ENCODE measurements at places on chromosomes 6 and 20.

DNA sequence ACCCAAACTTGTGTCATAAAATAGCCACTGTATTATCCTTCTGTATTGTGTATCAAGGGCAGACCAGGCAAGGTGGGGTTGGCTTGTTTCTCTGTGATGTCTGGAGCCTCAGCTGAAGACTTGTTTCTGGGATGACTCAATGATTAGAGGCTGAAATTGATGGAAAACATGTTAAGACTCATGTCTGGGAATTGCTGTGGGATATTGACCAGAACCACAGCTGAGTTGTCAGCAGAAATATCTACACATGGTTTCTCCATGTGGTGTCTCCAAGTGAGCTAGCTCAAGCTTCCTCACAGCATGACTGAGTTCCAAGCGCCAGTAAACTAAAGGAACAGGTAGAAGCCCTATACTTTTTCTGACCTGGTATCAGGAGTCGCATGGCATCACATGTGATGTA lies 128.5 kb upstream of the SYNDIG1 start:
- DNase-seq, result no peak

GRCh38 chr6:41682497-41683272 lies 44.4 kb downstream of the MDFI start:
- peak; percentile 9 for DNase-seq

DNA sequence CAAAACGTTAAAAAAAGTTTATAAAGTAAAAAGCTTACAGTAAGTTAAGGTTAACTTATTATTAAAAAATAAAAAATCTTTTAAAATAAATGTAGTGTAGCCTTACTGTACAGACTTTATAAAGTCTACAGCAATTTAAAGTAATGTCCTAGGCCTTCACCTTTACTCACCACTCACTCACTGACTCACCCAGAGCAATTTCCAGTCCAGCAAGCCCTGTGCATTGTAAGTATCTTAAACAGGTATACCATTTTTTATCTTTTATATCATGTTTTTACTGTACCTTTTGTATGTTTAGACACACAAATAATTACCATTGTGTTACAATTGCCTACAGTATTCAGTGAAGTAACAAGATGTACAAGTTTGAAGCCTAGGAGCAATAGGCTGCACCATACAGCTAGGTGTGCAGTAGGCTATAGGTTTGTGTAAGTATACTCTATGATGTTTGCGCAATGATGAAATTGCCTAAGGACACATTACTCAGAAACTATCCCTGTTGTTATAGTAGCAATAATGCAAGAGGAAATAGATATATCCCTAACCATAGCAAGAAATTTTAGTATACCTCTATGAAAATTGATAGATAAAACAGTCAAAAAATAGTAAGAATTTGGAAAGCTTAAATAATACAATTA lies 39.5 kb downstream of the FBXO5 start:
- DNase-seq, result no peak

GRCh38 chr6:33075208-33075567 lies 602 bp upstream of the HLA-DPB1 start:
- DNase-seq, result no peak

GRCh38 chr6:57324538-57324937 lies 7.1 kb downstream of the PRIM2 start:
- DNase-seq, result no peak

- DNase-seq, result peak; percentile 48
Observed at GRCh38 chr6:4134841-4135664, at the start of gene ECI2. Gene ECI2, minus strand, starts transcription at chr6:4135575. Its CDS starts 15 bp downstream, at chr6:4135560.

DNA sequence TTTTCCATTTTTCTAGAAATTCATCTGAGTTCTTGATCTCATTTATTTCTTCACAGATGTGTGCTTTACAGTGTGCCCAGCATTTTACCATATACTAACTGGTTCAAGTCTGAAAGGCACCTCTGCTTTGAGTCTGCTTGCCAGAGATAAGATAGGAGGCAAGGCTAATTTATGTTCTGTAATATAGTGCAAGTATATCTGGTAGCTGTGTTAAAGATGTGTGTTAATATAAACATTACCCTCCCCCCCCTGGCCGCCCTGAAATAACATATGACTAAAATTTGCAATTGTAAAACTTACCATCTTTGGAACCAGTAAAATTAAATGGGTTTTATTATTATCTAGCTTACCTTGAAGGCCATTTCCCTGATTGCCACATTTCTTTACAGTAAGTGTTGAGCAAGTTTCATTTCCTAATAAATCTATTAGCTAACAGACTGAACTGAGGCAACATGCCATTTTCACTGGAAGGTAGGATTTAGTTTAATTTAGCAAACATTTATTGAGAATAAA lies 2.7 kb downstream of the FBXO9 start:
- DNase-seq, result no peak

DNA sequence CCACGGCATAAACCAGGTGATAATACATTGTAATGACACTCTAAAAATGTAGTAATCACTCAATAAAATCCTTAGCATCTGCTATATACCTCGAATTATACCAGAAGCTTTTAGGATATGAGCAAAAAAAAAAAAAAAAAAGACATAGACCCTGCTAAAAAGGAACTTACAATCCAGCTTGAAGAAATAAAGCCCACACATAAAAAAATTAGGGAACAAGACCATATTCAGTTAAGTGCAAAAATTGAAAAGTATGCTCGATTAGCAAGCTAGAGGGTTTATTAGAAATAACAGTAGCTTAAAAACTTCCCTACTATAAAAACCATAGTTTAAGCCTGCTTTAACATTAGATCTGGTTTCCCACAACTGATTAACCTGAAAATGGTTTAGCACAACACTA lies 135.6 kb downstream of the GMPR start:
- DNase-seq, result no peak

DNA sequence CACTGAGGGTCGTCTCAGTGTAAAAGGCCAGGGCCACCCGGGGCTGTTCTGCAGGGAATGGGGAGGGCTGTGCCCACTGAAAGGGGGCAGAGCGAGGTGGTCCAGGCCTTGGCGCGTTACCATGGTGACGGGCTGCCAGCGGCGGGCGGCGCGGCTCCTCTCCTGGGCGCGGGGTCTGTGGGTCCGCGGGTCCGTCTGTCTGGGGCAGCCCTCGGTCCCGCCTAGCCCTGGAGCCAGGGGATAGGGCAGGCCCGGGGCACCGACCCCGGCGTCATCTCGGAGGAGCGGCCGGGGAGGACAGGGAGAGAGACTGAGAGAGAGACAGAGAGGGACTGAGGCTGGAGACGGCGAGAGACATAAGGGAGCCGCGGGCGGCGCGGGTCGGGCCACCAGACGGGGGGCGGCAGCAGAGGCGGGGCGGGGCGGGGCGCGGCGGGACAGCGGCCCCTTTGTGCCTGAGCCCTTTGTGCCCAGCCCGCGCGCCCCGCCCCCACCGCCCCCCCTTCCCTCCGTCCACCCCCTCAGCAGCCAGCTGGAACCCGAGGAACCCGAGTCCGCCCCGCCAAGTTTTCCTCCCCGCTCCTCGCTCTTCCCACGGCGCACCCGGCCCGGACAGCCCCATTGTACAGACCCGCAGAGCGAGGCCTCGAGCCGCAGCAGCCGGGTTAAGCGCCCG lies at the start of gene KIAA1755:
TSS of gene KIAA1755 (minus strand) at position 358 of the 676 bp plus-strand sequence. CDS start at position 123, 235 bp downstream.
- DNase-seq, result no peak

- no peak for DNase-seq
Observed at GRCh38 chr20:4131911-4132310, 116.6 kb upstream of the RNF24 start.

- no peak for DNase-seq
Observed at GRCh38 chr20:62812181-62812906, 4.5 kb upstream of the COL9A3 start.

DNA sequence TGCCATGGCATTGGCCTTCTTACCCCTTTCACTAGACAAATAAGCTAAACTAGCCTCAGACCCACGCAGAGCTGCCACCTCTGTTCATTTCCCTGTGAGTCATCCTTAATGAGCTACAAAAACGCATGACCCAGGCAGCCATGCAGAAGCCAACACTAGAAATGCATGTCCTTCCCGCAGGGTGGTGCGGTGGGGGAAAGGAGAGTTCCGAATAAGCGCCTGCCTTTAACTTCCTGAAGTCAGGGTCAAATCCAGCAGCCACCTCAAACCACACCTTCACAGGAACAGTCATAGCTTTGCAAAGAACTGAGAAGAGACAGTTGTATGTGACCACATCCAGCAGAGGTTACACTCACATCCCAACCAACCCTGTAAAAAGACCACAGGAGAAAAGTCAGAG lies 40.4 kb downstream of the IRF4 start:
- peak; percentile 67 for DNase-seq

- DNase-seq, result no peak
Observed at GRCh38 chr6:137749696-137750211, 117.3 kb upstream of the TNFAIP3 start.

DNA sequence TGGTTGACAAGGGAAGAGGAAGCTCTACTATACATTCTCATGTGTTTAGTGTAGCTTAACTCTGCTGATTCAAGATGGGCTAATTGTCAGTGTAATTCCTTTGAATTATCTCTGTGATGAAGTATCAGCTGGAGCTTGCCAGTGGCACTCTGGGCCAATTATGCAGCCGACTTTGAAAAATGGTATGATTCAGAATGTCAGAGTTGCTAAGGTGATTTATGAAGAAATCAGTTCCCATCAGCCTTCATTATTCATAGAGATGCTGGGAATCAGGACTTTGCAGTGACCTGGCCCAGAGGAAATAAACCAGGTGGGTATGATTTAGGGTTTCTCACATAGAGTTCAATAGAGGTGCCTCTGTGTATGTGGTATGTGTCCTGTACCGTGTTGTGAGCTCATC lies 33.4 kb downstream of the KCNS1 start:
- DNase-seq, result no peak

GRCh38 chr20:61852268-61853072 lies 213.2 kb downstream of the TAF4 start:
- DNase-seq, result no peak

DNA sequence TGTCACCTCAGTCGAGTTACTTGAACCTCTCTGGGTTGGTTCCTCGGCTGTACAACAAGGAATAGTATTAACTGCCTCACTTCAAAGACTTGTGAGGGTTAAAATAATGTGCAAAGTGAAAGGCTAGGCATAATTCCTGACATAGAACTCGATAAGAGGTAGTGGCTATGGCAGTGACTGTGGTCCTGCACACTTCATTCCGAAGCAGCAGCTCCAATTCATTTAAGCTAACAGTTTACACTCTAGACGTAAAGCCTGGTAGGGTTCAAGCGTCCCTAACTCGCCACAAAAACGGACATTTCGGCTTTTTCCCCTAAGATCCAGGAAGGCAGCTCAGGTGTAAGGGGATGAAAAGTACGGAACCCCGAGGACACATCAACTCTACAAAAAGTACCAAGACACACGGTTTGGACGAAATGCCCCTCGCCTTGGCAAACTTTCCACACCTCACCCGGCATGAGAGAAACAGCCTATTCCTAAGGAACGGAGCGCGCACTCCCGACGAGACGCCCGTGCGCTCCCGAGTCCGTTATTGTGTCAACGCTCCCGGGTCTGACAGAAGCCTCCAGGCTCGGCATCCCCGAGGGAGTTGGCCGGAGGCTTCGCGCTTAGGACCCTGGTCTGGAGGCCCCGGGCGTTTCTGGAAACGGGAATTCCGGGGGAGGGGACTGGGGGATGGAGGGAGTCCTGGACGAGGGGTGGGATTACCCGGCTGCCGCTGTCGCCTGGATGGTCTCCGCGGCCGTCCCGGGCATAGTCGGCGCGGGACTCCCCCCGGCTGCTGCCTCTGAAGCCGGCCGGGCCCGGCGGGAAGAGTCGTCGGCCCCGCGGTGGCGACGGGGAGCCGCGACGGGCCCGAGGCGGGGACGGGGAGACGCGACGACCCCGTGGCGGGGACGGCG lies 937 bp downstream of the ZNF318 start:
- DNase-seq, result no peak

DNA sequence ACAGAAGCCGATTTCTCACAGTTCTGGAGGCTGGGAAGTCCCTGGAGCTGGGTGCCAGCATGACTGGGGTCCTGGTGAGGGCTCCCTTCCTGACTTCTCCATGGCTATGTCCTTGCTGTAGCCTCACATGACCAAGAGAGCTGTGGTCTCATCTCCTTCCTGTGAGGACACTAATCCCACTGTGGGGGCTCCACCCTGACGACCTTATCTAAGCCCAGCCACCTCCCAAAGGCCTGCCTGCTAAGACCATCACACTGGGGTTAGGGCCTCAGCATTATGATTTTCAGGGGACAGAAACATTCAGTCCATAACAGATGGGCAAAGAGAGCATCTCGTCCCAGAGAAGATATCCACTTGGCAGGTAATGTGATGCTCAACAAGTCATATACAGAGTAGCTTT lies 16.8 kb downstream of the RPP40 start:
- DNase-seq, result no peak

- no peak for DNase-seq
Observed at GRCh38 chr6:1574083-1574761, 35.5 kb upstream of the FOXC1 start.

- peak; percentile 64 for DNase-seq
Observed at GRCh38 chr20:59159493-59160376, 3.9 kb upstream of the ZNF831 start.

GRCh38 chr20:21395666-21396598 lies 1.4 kb downstream of the NKX2-4 start:
- peak; percentile 19 for DNase-seq

DNA sequence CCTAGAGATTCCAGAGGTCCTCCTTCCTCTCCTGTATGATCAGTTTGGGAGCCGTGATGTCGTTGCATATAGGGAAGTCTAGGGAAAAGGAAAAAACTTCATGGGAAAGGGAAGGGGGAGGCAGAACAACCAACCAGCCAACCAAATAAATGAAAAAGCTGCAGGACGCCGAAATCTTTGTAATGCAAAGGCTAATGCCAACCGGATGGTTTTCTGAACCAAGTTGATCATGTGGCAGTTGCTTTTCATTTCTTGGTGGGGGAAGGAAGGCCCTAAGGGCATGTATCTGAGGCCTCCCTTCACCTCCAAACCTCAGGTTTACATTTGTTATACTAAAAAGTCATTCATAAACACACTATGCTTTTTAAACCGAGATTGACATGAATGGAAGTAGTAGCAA lies 167.2 kb downstream of the ARID1B start:
- DNase-seq, result no peak

- DNase-seq, result no peak
Observed at GRCh38 chr6:131063764-131064272, 773 bp upstream of the EPB41L2 start.

- no peak for DNase-seq
Observed at GRCh38 chr6:113857556-113858479, 673 bp downstream of the MARCKS start.

DNA sequence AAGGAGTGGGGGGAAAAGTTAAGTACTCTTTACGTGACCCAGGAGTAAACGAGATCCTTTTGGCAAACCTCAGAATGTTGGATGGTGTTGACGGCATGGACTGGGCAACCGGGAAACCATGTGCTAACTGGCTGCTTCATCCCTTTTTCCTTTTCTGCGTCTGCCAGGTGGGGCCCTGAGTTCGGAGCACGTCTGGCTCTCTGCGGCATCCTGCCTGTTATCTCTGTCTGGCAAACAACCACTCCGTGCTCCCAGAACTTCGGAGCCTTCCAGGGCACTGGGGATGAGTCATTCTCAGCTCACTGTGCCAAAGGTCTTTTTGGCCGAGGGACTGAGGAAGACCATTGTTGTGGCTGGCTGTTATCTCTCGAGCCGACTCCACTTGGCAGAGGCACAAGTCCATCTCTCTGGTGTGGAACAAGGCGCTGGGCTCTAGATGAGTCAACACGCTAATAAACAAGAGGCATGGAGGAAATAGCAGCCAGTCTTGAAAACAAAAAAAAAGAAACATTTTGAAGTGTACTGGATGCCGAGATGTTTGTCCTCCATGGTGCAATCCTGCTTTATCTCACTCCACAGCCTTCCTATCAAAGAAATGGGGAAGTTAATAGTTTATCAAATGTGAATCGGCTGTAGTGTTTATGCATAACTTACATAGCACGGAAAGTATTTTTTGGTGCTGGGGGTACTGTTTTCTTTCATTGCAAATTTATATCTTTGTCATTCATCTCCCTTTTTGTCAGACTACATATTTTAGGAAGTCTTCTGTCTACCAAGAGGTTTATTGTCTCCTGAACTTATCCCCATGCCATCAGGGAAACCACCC lies 64.6 kb upstream of the TXNDC5 start:
- DNase-seq, result no peak
